ENCODE measurements at places on chromosomes 16 and 17. TPM values are rescaled to one million over a fixed set of nuclear protein-coding genes. Genes with fewer than 3 reads are reported as not detected.

ARL5C gene
- not detected for polyA plus RNA-seq

NPB gene
- 0.39 TPM for polyA plus RNA-seq

MYOCD gene
- polyA plus RNA-seq: 12.2 TPM

- DNase-seq: peak; percentile 51
Observed at GRCh38 chr17:57350266-57350665, 93.9 kb downstream of the MSI2 start.

DNA sequence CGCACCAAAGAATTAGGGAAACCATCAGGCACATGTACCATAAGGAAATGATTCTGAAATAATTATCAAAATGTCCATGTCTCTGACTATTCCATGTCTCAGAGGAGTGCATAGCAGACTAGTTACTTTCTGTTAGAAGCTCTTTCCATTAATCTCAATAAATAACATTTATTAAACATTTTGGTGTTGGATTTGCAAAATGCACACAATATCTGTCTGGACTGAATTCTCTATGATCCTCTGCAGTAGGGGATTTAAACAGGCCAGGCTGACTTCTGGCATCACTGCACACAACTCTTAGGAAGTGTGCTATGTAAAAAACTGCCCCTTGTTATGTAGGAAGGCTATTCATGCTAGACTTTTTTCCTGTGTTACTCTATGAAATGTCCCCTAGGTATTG, 283.3 kb upstream of the CDH5 start:
- DNase-seq: no peak

GRCh38 chr17:17750881-17751280, 69.6 kb downstream of the RAI1 start:
- no peak for DNase-seq

Measured in large intestine (tissue), 12 donors.